HT1080 (cell line): ENCODE measurements at places on chromosomes 12 and 14. TPM values are rescaled to one million over a fixed set of nuclear protein-coding genes. Genes with fewer than 3 reads are reported as not detected.

TAS2R14 gene
- 0.74 and 1.5 TPM in 2 replicates for total RNA-seq

LALBA gene
- 0.13 TPM in 1 of 2 replicates, not detected in the other for total RNA-seq

NTF3 gene
- total RNA-seq: not detected in 2 replicates

GNG2 gene
- 3.3 and 5.1 TPM in 2 replicates for total RNA-seq

ARHGAP9 gene
- total RNA-seq: 2.2 and 3.3 TPM in 2 replicates

IRAK3 gene
- total RNA-seq: 0.03 TPM in 1 of 2 replicates, not detected in the other

AQP6 gene
- total RNA-seq: not detected in 2 replicates

LMNTD1 gene
- not detected in 2 replicates for total RNA-seq

RNASE12 gene
- total RNA-seq: not detected in 2 replicates

RFX4 gene
- not detected in 2 replicates for total RNA-seq

NELL2 gene
- total RNA-seq: 0.20 and 0.95 TPM in 2 replicates

HOXC6 gene
- 1.3 and 2.0 TPM in 2 replicates for total RNA-seq

AMN gene
- total RNA-seq: not detected in 2 replicates

PCK2 gene
- 27.1 and 29.3 TPM in 2 replicates for total RNA-seq

FBRSL1 gene
- 5.7 and 15.5 TPM in 2 replicates for total RNA-seq

PPP4R4 gene
- total RNA-seq: 2.0 and 8.8 TPM in 2 replicates

ATN1 gene
- total RNA-seq: 6.6 and 11.6 TPM in 2 replicates

EIF2B1 gene
- total RNA-seq: 158 and 170 TPM in 2 replicates

KRT74 gene
- not detected in 2 replicates for total RNA-seq

REM2 gene
- not detected in 2 replicates for total RNA-seq

CACNA1C gene
- not detected in 2 replicates for total RNA-seq

GALC gene
- total RNA-seq: not detected in 2 replicates

GPX2 gene
- total RNA-seq: not detected in 2 replicates
